ENCODE measurements at places on chromosomes 6 and 20. TPM values are rescaled to one million over a fixed set of nuclear protein-coding genes. Genes with fewer than 3 reads are reported as not detected.

GRCh38 chr6:136066005-136066404 is 184.1 kb downstream of the MTFR2 start:
- H3K27ac ChIP-seq: no peak overlapping the region
- H3K4me3 ChIP-seq: no peak overlapping the region
- H3K36me3 ChIP-seq: no peaks in the 10 kb centered on the region
- H3K27me3 ChIP-seq: no peaks in the 10 kb centered on the region

DNA sequence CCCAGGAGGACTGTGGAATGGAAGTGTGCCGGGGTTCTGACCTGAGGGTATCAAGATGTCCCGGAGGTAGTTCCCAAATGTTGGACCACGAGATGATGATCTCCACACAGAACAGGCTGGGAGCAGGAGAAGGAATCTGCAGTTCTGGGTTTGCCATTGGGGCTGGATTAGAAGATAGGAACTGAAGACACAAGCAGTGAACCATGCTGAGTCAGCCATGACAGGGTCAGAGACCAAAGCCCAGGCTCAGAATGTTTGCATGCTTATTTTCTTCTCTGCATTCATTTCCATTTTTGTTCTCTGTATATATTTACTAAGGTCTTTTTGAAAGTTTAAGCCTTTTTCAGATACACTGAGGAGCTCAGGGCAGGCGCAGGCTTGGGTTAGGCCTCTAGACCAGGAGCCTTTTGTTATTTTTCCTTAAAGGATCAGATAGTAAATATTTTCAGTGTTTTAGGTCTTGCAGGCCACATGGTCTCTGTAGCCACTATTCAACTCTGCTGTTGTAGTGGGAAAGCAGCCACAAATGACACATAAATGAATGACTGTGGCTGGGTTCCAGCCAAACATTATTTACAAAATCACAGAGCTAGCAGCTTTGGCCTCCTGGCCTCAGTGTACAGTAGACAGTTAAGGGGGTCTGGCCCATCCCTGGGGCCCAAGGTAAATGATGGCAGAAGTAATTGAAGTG is 28.5 kb downstream of the SLC35D3 start:
- H3K27ac ChIP-seq: no peak overlapping the region
- H3K4me1 ChIP-seq: peaks cover 44% of the 10 kb centered on the region
- peaks cover 21% of the 10 kb centered on the region for H3K36me3 ChIP-seq
- H3K27me3 ChIP-seq: peaks cover 5% of the 10 kb centered on the region

DNA sequence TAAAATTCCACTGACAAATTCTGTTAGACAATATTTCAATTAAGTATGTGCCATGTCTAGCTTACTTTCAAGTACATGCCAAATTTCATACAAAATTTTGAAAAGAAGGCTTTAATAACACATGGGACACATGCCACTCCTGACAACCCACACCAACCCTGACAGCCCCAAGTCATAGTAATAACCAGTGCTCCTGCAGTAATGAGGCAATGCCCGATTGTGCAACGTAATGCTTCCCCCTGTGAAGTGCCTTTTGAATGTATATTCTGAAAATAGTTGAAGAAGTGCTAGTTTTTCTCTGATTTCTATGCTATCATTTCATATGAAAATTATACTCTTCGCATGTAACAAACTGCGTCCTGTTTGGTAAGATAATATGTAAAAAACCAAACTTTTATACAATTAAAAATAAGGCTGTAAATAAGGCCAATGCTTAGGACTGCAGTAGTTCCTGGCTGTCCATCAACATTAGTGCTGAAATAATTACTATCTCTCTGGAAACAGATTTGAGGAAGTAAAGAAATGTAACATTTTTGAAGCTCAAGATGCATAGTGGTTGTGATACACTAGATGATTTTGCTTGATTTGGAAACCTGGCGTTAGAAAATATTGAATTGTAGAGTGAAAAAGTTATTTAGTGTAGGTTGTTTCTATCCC is 125.8 kb upstream of the BCLAF1 start:
- peaks cover 1% of the 10 kb centered on the region for H3K4me1 ChIP-seq
- no peak overlapping the region for H3K4me3 ChIP-seq
- no peaks in the 10 kb centered on the region for H3K27me3 ChIP-seq
- no peak overlapping the region for H3K27ac ChIP-seq
- DNase-seq: no peak

DNA sequence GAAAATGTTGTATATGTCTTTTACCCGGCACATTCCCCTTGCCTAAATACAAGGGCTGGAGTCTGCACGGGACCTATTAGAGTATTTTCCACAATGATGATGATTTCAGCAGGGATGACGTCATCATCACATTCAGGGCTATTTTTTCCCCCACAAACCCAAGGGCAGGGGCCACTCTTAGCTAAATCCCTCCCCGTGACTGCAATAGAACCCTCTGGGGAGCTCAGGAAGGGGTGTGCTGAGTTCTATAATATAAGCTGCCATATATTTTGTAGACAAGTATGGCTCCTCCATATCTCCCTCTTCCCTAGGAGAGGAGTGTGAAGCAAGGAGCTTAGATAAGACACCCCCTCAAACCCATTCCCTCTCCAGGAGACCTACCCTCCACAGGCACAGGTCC is 11.3 kb upstream of the MAPRE1 start:
- H3K4me1 ChIP-seq: peaks cover 63% of the 10 kb centered on the region
- no peaks in the 10 kb centered on the region for H3K27me3 ChIP-seq
- no peak for DNase-seq
- peak overlapping the region; percentile 95 for H3K27ac ChIP-seq
- H3K4me3 ChIP-seq: no peak overlapping the region

- no peaks in the 10 kb centered on the region for H3K27me3 ChIP-seq
- H3K4me3 ChIP-seq: no peak overlapping the region
- H3K27ac ChIP-seq: peak overlapping the region; percentile 82
- peaks cover 18% of the 10 kb centered on the region for H3K4me1 ChIP-seq
Measured at GRCh38 chr6:32984622-32985389, 16.4 kb downstream of the BRD2 start.

Gene BTN2A1
- 9.3 TPM for total RNA-seq

- H3K36me3 ChIP-seq: no peaks in the 10 kb centered on the region
- H3K4me1 ChIP-seq: no peaks in the 10 kb centered on the region
- H3K4me3 ChIP-seq: no peak overlapping the region
- H3K27ac ChIP-seq: no peak overlapping the region
- no peak for DNase-seq
Measured at GRCh38 chr6:114024746-114025145, 53.8 kb upstream of the HDAC2 start.

DNA sequence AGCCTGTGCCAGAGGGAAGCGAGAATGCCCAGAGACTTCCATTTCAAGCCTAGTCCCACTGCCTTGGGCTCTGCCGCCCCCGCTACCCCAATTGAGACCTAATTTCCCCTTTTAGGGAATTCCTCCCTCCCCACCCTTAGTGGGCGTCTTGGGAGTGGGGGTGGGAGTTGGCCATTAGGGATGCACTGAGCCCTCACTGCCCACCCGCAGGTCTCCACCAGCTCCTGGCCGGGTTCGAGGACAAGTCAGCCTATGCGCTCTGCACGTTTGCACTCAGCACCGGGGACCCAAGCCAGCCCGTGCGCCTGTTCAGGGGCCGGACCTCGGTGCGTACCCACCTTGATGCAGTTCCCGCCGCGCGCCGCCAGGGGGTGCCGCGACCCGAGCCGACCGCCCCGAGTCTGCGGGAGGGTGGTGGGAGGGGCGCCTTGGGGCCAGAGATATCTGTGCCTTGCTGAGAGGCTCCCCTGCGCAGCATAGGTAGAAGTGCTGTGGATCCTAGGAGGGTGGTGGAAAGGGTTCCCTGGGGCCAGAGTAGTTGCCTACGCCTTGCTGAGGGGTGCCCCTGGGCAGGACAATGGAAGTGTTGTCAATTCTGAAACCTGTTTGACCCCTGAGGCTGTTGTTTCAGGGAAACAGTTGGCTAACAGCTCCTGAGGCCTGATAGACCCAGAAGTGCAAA is 9.2 kb downstream of the ITPA start:
- H3K27ac ChIP-seq: no peak overlapping the region
- H3K36me3 ChIP-seq: peaks cover 23% of the 10 kb centered on the region
- no peaks in the 10 kb centered on the region for H3K4me1 ChIP-seq
- no peaks in the 10 kb centered on the region for H3K27me3 ChIP-seq

GRCh38 chr20:47127999-47128398 is 228.5 kb downstream of the ZMYND8 start:
- H3K27ac ChIP-seq: no peak overlapping the region
- no peaks in the 10 kb centered on the region for H3K27me3 ChIP-seq
- no peak for DNase-seq
- H3K36me3 ChIP-seq: no peaks in the 10 kb centered on the region
- no peak overlapping the region for H3K4me3 ChIP-seq

GRCh38 chr20:542777-543368 is 717 bp downstream of the CSNK2A1 start:
- DNase-seq: peak; percentile 24
- H3K27ac ChIP-seq: peak overlapping the region; percentile 57
- H3K36me3 ChIP-seq: peaks cover 17% of the 10 kb centered on the region
- peak overlapping the region; percentile 87 for H3K4me3 ChIP-seq
- peaks cover 37% of the 10 kb centered on the region for H3K27me3 ChIP-seq

Gene EYS
- total RNA-seq: 0.18 TPM

Gene ZNF341
- total RNA-seq: 9.6 TPM

GRCh38 chr6:40476673-40477072 is 110.5 kb downstream of the LRFN2 start:
- no peak overlapping the region for H3K27ac ChIP-seq
- no peak for DNase-seq
- peaks cover 8% of the 10 kb centered on the region for H3K27me3 ChIP-seq
- H3K4me1 ChIP-seq: peaks cover 39% of the 10 kb centered on the region

Gene CGAS
- total RNA-seq: 6.4 TPM

Gene PTK7
- total RNA-seq: 165 TPM

GRCh38 chr6:113486199-113486598 is 370.9 kb upstream of the MARCKS start:
- H3K27ac ChIP-seq: no peak overlapping the region
- no peaks in the 10 kb centered on the region for H3K27me3 ChIP-seq
- no peaks in the 10 kb centered on the region for H3K4me1 ChIP-seq
- no peaks in the 10 kb centered on the region for H3K36me3 ChIP-seq

Gene CALHM5
- total RNA-seq: 0.07 TPM

Gene KCNG1
- 34.6 TPM for total RNA-seq

Gene GNMT
- 1.6 TPM for total RNA-seq

- peaks cover 11% of the 10 kb centered on the region for H3K36me3 ChIP-seq
- no peaks in the 10 kb centered on the region for H3K27me3 ChIP-seq
- H3K4me1 ChIP-seq: peaks cover 17% of the 10 kb centered on the region
- H3K27ac ChIP-seq: no peak overlapping the region
Measured at GRCh38 chr6:126060400-126060799, 74.1 kb downstream of the TRMT11 start.

Gene KHDC1L
- total RNA-seq: not detected

Gene SUMO4
- total RNA-seq: 0.73 TPM

Gene CTAGE9
- total RNA-seq: not detected

- no peaks in the 10 kb centered on the region for H3K27me3 ChIP-seq
- no peak overlapping the region for H3K27ac ChIP-seq
- DNase-seq: no peak
- no peaks in the 10 kb centered on the region for H3K4me1 ChIP-seq
Measured at GRCh38 chr6:135600086-135600702, 102.7 kb upstream of the AHI1 start.

All from WTC11 (cell line).